CD4-positive, alpha-beta T cell treated with Interleukin-17A for 4 hours (primary cell): ENCODE measurements at places on chromosomes 12 and 14.
A peak's percentile ranks its signal among the peaks of the same experiment; 100 is the strongest.

DNA sequence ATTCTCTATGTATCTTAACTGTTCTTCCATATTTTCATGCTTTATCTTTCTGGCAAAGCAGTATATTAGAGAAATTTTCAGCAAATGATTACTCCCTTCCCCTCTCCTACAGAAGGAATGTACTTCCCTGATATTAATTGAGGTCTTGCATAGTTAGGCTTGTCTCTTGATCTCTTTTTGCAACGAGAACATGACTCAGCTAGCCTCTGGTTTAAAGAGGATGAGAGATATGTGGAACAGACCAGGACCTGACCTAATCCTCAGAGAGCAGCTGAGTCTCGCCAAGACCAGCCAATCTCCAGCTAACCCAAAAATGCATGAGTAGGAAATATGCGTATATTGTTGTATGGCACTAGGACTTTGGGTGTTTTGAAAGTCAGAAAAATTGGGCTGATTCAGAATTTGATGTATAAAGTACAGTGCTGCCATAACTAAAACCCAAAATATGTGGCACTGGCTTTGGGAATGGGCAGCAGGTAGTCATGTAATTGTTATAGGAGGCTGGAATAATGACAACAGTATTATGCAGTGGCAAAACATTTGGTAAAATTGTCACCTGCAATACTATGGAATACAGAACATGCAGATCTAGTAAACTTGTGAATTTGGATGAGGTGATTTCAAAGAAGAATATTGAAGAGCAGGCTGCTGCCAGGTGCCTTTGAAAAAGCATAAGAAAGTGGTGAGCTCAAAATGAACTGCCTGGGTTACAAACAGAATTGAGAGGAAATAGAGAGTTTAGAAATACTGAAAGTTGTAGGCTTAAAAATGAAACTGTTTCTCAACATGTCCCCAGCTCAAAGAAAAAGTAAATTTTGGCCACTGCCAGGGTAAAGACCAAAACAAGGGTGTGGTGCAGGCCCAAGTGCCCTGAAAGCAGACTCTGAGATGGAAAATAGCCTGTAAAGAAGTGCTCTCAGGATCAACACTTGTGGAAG is 9.3 kb upstream of the USP15 start:
- DNase-seq: no peak

DNA sequence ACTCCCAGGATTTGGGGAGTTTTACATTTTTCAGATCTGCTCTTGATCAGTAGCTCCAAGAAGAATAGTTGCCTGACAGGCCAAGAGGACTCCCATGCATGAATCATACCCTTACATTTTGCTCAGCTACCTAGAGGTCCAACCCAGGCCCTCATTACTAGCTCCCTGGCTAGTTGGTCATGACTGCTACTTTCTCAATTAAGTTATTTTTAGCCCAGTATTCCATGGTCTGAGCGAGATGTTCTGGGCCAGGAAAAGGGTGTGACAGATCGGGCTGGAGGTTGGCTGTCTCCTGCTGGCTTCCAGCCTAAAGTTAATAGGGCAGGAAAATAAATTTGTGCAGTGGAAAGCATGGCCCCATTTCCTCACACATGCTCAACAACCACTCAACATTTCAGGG is 379.2 kb downstream of the GRIN2B start:
- DNase-seq: no peak

DNA sequence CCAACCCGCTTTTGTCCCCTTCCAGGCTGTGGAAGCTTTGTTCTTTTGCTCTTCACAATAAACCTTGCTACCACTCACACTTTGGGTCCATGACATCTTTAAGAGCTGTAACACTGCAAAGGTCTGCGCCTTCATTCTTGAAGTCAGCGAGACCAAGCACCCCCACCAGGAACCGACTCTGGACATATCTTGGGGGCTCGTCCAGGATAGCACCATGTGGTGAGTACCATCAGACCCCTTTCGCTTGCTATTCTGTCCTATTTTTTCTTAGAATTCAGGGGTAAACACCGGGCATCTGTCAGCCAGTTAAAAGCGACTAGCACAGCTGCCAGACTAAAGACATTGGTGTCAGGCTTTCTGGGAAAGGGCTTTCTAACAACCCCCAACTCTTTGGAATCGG is 137.6 kb upstream of the PPFIA2 start:
- peak; percentile 3 for DNase-seq

- DNase-seq: no peak
These were observed 420.9 kb downstream of the PCNX1 start for GRCh38 chr14:71328183-71328582.

- DNase-seq: no peak
These were observed 2.9 kb upstream of the HOXC12 start for GRCh38 chr12:53951577-53952334.

DNA sequence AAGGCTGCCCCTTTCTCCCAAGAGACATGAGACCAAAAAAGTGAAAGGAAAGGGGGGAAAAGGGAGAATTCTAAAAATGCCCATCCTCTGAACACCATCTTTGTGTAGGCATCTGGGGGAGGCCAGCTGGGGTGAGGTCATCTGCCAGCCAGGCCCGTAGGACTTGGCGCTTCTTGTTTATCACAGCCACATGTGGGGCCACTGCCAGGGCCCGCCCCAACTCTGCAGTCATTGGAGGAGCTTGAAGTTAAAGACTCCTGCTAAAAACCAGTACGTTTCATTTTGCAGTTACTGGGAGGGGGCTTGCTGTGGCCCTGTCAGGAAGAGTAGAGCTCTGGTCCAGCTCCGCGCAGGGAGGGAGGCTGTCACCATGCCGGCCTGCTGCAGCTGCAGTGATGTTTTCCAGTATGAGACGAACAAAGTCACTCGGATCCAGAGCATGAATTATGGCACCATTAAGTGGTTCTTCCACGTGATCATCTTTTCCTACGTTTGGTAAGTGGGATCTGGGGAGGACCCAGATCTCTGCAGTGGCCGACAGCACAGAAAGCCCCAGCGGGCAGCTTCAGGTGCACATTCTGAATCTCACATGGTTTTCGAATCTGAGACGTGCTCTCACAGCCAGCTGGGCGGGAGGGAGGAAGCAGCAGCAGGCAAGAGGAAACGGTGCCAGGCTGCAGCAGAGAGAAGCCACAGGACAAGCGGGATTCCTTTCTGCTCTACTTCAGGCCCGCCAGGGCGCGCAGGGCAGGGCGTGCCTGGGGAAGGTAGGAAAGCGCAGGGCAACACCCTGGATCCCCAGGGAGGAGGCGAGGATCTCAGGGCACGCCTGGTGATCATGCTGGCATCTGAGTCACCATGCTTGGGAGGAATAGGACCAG is at the start of gene P2RX7:
TSS of gene P2RX7 (plus strand) at position 276 of the 881 bp plus-strand sequence. CDS start at position 371, 95 bp downstream.
- DNase-seq: peak; percentile 67

DNA sequence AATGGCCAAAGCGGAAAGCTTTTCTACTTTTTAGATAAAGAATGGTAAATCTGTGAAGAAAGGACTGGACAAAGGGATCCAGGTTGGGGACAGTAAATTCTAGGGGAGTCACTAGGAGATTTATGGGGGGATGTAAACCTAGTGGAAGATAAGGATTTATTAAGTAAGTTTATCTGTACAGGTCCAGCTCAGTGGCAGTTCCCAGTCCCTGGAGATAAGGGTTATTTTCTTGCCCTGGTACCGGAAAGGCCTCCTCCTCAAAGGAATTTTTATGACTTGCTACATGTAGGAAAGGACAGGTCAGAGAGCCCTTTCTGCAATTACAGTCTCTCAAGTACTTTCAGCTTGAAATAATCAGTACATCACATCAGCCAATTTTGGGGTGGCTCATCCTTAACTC is 72.6 kb upstream of the BICD1 start:
- DNase-seq: no peak

- no peak for DNase-seq
These were observed 140.7 kb upstream of the PRICKLE1 start for GRCh38 chr12:42730291-42730690.
